GM12878 (cell line): ENCODE measurements at places on chromosomes 7 and 10. TPM values are rescaled to one million over a fixed set of nuclear protein-coding genes. Genes with fewer than 3 reads are reported as not detected.

GRCh38 chr7:915291-916218 lies 38.9 kb downstream of the ADAP1 start:
- DNase-seq = no peak

The PON1 gene
- total RNA-seq = 0.26 and 0.40 TPM in 2 replicates

DNA sequence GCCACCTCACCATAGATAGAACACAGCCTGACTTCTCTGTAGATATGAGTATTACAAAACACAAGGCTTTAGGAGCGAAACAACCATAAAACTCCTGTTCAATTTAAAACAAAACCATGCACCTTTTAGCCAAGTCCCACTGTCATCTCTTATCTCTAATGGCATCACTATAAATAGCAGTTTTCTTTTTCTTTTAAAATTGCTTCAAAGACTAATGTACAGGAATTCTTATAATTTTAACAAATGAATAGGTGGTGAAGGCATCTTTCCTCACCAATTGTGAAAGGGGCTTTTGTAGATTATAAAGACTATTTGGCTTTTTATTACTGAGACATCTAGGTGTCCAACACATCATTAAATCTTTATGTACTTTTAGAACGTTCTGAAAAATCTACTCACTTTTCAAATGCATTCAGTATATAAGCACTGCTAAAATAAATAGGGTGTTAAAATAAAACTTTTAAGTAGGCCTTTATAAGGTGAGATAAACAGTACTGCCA lies 205.7 kb upstream of the GRM3 start:
- no peak for DNase-seq

GRCh38 chr7:6026011-6026819 lies 5.0 kb upstream of the ANKRD61 start:
- DNase-seq = peak; percentile 23

- DNase-seq = no peak
Observed at GRCh38 chr10:120538091-120538490, 81.1 kb downstream of the PLPP4 start.

- DNase-seq = no peak
Observed at GRCh38 chr7:25726781-25727311, 425.2 kb upstream of the NFE2L3 start.

DNA sequence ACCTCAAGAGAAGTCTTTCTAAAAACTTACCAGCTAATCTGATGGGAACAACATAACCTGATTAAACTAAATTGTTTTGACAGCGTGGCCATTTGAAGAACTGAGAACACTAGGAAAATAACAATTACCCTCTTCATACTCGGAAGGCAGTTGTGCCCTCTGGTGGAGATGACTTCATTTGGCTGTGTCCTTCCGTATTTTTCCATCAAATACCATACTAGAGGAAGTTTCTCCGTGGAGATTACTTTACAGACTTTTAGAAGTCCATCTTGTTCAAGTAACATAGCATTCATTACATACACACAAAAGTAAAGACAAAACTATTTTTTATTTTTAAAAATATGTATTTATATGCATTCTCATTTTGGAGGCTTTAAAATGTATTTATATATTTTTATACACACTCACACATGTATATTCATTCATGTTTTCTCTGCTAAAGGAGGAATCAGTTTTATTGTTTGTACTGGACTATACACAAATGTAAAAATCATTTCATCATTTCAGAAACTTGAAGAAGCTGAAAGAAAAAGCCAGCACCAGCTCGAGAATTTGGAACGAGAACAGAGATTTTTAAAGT lies 25.2 kb downstream of the SMNDC1 start:
- peak; percentile 28 for DNase-seq
